ENCODE measurements at places on chromosomes 3 and 15.

DNA sequence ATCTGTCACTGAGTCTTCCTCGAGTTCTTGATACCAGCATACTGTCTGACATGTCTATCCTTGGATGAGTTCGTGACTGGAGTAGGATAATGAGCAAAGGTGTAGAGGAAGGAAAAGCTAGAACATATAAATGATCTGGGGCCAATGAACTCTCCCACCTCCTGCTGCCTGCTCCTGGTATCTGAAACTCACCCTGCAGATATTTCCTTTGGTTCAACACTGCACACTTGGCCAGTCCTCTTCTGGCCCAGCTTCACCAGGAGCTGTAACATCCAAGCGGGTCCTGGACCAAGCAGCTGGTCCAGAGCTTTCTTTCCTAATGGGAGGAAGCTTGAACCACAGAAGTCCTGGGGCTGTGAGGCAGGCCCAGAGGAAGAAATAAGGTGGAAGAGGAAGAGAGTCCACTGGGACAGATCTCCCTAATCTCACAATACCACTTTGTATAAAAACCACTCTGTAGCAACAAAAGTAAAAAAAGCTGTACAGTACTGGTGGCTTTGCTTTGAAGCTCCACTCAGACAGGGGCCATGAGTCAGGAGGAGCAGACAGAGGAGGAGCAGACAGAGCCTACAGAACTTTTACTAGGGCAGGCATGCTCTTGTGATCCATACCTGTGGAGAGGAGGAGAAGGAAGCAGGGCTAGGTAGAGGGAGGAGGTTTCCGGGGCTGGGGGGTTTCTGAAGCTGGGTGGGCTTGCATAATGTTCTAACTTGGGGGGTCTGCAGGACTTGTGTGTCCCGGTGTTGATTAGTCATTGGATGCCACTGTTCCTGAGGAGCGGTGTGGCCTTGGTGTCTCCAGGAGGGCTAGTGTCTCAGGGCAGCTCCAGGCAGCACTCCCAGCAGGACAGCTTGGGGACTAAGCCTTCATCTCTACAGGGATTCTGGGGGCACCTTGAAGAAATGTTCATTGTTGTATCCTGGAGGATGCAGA lies 166.9 kb downstream of the ABHD5 start:
- DNase-seq: no peak

DNA sequence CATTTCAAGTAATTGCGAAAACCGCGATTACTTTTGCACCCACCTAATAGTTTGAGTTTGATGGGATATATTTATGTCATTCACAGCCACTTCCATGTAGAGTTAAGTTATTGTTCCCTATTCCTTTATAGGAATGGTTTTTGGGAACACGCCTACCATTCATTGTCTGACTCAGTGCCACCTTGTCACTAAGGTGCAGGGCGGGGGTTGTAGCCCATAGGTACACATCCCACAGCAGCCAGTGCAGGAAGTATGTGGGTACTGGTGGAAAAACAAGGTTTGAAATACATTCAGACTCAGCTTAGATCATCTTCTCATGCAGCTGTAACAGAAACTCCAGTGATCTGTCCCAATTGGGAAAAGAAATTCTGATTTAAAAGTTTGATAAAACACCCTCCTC lies 48.2 kb upstream of the CFAP161 start:
- no peak for DNase-seq

- no peak for DNase-seq
Measured at GRCh38 chr3:157167371-157168042, 7.6 kb upstream of the CCNL1 start.

- DNase-seq: no peak
Measured at GRCh38 chr3:111081008-111081545, 9.5 kb downstream of the NECTIN3 start.

DNA sequence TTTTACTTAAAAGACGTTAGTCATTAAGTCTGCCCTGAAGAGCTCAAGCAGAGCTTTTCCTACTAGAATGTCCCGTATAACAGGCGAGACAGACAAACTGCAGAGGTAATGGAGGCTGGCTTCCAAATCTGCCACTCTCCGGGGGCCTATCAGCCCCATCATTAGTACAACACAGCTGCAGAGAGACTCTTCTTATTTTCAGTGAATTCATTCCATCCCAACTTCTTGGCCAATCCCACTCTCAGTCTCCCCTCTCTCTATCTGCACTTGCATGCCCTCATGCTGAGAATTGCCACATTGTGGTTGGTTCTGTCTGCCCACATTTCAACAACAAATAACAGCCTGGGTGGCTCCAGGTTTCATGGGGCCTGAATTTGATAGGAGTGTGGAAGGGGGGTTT lies 412.7 kb downstream of the ERC2 start:
- DNase-seq: no peak

Measured in amygdala (tissue), 56 donors.